ENCODE measurements at places on chromosomes 16 and 17. TPM values are rescaled to one million over a fixed set of nuclear protein-coding genes. Genes with fewer than 3 reads are reported as not detected.

KRTAP4-5 gene
- not detected for polyA plus RNA-seq

DNA sequence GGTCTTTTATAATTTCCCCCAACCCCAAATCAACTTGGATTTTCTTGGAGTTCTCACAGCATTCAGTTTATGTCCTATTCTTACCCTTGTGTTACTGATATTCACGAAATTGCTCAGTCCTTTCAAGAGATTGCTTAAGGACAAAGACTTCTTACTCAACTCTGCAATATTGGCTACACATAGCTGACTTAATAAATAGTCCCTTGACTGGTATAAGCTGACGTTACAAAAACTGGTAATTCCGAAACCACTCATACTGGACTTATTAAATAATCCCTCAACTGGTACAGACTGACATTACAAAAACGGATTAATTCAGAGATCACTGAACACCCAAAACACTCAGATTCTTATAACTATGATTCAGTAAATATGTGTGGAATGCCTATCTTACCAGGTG, 860 bp downstream of the TIGD7 start:
- no peak for DNase-seq

DNA sequence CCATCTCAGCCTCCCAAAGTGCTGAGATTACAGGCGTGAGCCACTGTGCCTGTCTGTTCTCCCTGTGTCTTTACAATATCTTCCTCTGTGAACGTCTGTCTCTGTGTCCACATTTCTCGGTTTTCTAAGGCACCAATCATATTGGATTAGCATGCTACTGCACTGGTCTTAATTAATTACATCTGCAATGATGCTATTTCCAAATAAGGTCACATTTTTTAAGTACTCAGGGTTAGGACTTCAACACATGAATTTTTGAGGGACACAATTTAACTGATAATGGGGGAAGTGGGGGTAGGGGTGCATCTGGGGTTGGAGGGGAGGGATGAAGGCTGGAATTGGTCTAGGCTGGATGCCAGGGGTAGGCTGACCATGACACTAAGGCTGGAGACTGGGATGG, 102.6 kb downstream of the N4BP1 start:
- no peak for DNase-seq

KRTAP3-1 gene
- polyA plus RNA-seq: not detected

DNA sequence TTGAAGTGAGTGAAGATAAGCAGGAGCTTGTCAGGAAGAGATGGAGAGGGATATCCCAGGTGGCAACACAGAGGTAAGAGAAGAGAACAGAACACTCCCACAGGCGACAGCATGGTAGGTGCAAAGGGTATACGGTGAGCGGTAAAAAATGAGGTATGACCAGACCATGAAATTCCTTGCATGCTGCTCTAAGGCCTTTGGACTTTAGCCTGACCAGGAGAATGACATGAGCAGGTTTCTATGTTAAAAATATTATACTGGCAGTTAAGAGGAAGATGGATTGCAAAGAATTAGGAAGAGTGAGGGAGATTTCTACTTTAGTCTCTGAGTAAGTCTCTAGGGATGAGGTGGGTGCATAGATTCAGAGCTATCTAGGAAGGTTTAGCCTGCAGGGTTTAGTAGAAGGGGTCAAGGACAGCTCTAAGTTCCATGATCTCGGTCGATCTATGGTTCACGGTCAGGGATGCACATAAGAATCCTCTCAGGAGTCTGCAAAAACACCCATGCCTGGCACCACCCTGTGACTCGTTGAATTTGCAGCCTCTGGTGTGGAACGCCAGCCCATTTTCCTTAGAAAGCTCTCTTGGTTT, 65.7 kb downstream of the HLF start:
- DNase-seq: no peak

DNA sequence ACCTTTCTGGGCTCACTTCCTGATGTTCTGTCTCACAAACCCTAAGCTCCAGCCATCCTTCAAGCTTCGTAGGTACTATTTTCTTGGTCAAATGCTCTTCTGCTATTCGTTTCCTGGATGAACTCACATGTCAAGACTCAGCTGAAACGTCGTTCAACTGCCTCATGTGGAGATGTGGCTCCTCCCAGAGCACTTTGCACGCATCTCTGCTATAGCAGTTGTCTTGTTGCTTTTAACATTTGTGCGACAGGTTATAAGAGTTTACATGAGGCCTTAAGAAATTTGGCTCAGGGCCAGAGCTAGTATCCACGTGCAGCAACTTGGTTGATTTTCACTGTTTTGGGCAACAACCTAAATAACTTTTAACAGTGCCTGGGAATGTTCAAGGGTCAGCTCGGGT, 2.8 kb upstream of the KRT40 start:
- DNase-seq: no peak

GRCh38 chr17:63827002-63827800, at the start of the genes FTSJ3 and PSMC5:
Gene FTSJ3 (minus strand): TSS chr17:63827663. CDS start chr17:63826902, 761 bp downstream.
Gene PSMC5 (plus strand): TSS chr17:63827431. CDS start chr17:63827491, 60 bp downstream.
- DNase-seq: peak; percentile 96

GRCh38 chr16:75238132-75238852, 13.1 kb downstream of the BCAR1 start:
- DNase-seq: no peak

GRCh38 chr17:70076189-70076588, 1.2 kb downstream of the KCNJ16 start:
- DNase-seq: no peak

DNA sequence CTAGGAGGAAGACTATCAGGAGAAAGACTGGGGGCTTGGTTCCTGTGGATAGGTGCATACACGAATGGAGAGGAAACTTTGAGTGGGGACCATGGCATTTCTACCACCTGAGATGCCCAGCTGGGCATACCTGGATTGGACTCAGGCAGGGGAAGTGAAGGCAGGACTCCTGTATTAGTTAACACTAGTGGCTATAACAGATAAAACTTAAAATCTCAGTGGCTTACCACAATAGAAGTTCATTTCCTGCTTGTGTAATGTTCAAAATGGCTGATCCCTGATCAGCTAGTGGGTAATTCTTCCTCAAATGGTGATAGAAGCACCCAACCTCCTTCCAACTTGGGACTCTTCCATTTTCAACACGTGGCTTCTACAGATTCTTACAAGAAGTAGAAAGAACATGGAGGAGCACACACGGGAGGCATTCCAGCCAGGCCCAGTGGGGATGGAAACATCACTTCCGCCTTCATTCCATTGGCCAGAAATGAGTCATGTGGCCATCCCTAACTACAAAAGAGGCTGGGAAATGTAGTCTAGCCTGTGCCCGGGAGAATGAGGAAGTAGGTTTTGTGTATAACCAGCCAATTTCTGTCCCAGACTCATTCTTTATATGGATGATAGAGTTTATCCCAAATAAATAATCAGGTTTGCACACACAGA, 112.1 kb downstream of the UTP18 start:
- DNase-seq: no peak

DNA sequence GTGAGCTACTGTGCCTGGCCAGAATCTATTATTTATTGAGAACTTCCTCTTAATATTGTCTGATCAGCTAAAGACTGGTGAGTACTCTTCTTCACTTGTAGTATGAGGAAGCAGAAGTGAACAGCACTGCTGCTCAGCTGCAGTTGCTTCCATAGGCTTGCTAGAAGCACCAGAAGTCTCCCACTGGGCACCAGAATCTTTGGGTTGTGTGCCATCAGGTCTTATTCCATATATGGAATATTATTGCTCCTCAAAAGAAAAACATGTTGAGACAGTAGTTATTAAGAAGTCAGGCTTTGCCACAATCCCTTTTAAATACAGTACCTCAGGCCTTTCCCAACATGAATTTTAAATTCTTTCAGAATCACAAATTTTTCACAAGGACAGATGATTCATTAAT, 17.2 kb downstream of the SNTB2 start:
- no peak for DNase-seq

DNA sequence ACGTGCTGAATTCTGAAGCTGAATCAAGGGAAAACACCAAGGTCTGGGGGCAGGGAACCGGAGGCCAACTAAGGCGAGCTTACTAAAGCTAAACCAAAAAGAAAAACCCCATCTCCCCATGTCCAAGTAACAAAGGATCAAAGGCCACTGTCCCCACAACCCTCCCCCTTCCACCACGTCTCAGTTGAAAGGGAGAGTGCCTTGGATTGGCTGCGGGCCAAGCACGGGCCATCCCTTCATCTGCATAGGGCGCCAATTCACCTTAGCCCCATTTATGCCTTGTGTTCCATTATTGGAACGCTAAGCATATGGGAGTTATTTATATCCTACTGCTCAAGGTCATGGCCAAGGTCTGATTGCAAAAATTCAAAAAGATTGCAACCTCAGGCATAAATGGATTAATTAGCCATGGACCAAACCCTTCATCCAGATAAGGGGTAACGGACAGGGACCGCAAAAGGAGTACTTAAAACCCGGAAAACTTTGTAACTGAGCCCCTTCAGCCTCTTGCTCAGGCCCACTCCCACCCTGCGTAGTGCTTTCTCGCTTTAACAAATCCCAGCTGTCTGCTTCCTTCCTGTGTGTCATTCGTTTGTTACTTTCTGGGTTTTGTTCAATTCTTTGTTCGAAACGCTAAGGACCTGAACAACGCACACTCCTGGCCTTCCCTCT, 740 bp upstream of the ATP6V0D1 start:
- DNase-seq: no peak

ZSCAN10 gene
- 0.08 TPM for polyA plus RNA-seq

- peak; percentile 32 for DNase-seq
Measured at GRCh38 chr17:20010099-20010863, 1.1 kb downstream of the SPECC1 start.

DNA sequence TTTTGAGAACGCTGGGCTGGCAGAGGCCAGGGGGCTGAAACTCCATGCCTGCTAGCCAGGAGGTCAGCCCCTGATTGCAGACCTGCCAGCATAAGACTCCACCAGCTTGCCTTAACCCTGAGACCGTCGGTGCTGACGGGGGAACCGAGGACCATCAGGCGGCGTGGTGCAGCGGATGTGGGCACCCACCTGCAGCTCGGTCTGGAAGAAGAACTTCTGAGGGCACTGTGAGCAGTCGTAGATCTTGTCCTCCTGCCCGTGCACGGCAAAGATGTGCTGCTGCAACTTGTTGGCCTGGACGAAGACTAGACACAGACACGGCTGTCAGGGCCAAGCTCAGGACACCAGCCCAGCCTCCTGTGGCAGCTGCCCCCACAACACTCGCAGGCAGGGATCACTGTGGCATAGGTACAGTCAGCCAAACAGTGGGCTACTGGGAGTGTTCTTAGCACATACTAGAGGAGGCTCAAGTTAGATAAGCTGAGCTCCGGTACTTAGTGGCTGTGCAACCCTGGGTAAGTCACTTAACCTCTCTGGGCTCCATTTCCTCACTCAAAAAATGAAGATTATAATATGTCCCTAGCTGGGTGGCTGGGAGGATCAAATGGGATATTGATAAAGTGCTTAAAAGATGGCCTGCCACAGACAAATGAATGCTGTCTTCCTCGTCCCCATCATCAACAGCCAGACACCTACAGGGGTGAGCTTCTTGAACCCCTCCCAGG, 150.0 kb downstream of the C16orf78 start:
- no peak for DNase-seq

DNA sequence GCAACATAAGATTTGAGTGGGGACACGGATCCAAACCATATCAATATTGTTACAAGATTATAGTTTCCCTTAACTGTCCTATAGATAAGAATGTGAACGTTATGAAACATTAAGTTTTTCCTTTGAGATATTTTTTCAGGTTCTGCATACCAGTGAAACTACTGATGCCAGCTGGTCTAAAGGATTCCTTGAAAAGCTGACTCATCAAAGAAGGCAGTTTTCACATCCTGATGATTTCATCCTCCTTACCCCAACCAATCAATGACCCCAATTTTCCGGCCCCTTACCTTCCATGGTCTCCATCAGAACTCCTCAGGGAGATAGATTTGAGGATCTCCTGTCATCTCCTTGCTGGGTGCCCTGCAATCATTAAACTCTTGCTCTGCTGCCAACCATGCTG, 64.1 kb upstream of the HS3ST4 start:
- no peak for DNase-seq

DNA sequence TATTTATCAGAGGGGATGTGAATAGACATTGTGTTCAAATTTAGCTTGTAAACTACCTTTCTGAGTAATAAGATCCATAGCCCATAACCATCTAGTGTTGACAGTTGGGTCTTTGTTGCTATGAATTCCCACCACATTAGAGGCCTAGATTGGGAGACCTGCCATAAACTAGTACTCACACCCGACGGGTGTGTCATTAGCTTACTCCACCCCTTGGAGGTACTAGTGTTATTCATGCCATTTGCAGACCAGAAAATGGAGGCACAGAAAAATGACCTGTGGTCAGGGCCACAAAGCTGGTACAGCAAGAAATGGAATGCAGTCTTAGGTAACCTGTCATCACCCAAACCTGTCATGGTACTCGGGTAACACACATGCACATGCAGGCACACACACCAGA, 41.3 kb upstream of the BCAR1 start:
- no peak for DNase-seq

TM4SF5 gene
- not detected for polyA plus RNA-seq

DNA sequence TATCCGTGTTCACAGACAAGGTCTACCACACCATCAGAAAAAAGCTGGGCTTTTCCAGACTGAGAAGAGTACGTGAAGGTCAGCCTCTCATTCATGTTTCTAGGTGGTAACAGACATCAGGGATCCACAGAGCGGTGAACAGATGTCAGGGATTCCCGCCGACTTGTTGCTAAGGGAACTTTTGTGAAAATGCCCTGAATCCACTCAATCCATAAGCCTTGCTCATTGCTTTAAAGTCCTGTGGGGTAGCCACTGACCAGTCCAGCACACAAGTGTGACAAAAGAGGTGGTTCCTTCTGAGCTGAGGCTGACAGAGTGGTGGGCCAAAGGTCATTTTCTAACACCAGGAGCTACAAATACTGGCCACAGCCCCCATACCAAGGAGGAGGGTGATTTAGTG, 5.9 kb downstream of the GAS7 start:
- no peak for DNase-seq

GCGR gene
- not detected for polyA plus RNA-seq

AGRP gene
- polyA plus RNA-seq: not detected

DNA sequence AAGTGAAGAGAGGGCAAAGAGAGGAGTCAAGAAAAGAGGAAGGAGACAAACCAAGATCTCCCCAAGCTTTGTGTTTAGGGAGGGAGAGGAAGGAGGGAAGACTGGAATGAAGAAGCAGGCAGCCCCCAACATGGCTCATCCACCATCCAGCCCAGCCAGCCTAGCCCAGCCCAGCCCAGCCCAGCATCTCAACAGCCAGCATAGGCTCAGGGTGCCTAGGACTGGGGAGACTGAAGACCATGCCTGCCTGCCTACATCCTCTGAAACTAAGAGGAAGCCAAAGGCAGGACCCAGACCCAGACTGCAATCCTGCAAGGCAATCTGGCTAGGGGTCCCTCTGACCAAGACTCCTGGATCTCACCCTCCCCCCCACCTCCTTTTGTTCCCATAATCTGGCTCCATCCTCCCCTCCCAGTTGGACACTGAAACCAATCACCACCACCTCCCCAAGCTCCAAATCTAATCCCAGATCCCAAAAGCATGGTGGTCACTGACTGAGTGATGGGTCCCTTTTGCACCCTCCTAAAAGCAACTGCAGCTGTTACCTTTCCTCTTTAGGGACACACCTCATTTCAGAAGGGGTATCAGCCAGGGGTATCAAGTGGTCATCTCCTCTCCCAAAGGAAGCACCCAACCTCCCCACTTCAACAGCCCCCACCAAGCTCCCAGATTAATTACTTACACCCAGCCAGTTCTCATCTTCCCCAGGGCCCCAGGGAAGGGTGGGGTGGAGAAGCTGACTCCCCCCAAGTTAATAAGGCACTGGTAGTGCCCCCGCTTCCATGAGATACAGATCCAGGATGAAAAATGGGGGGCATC, 1.2 kb downstream of the HDAC5 start:
- DNase-seq: no peak
